ENCODE measurements at places on chromosomes 16 and 17.

DNA sequence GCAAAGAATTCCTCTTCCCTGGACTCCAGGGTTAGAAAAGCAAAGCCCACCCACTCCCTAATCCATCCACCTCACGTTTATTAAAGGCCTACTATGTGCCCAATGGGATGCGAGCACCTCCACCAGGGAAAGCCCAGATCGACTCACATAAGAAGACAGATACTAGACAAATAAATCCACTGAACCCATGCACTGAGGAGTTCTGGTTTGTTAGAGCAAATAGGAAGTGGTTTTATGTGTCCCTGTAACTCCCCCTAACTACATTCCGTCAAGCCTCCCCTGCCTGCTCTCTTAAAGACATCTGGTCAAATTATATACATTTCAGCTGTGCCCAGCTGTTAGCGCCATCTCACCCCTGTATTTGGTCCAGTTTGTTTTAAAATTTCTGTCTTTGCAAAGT lies 218.5 kb upstream of the RPL38 start:
- DNase-seq = no peak

DNA sequence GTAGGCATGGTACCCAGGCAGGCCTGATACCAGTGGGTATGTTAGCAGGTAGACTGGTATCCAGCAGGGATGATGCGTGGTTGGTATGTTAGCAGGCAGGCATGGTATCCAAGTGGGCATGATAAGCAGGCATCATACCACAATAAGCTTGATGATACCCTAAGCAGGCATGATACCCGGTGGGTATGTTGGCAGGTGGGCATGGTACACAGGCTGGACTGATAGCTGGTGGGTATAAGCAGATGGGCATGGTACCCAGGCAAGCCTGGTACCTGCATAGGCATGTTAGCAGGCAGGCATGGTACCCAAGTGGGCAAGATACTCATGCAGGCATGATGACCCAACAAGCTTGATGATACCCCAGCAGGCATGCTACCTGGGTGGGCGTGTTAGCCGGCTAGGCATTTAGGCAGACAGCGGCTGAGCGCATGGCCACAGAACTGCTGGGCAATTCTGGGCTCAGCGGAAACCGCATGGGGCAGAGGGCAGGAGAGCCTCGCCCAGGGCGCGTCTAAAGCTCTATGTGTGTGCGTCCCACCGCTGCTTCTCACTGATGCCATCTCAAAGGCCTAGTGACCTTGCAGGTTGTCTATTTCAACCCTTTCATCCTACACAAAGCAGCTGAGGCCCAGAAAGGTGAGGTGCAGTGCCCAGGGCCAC lies 2.3 kb downstream of the SGSH start:
- DNase-seq = no peak

- DNase-seq = peak; percentile 45
Observed at GRCh38 chr17:69523244-69523861, 108.9 kb downstream of the MAP2K6 start.

GRCh38 chr16:30830072-30830417 lies 43.0 kb upstream of the ZNF629 start:
- no peak for DNase-seq

GRCh38 chr16:89711601-89712273 lies 9.0 kb downstream of the VPS9D1 start:
- peak; percentile 30 for DNase-seq

GRCh38 chr16:14405611-14406537 lies 224.2 kb downstream of the PARN start:
- DNase-seq = no peak

GRCh38 chr17:236641-237405 lies 55.4 kb upstream of the DOC2B start:
- no peak for DNase-seq

GRCh38 chr17:1471911-1472821 lies 16.1 kb upstream of the CRK start:
- DNase-seq = no peak

- DNase-seq = no peak
Observed at GRCh38 chr16:80226499-80226898, 314.3 kb upstream of the DYNLRB2 start.

GRCh38 chr17:17792037-17792550 lies 44.7 kb downstream of the SREBF1 start:
- DNase-seq = no peak

DNA sequence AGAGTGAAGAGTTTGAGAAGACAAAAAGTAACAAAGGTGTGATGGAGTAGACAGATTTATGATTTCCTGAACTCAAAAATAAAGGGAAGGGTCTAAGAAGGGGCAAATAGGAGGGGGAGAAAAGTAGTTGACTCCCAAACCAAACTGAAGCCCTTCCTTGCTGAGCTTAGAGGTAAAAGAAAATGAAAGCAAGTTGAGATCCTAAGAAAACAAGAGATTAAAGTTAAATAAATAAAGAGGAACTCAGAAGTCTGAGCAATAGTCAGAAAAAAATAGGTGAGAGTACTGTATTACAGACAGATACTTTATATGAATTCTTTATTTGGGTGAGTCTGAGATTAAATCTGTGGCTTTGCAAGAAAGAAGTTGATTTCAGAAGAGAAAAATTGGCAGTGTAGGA lies 3.3 kb upstream of the PSMD12 start:
- peak; percentile 19 for DNase-seq

DNA sequence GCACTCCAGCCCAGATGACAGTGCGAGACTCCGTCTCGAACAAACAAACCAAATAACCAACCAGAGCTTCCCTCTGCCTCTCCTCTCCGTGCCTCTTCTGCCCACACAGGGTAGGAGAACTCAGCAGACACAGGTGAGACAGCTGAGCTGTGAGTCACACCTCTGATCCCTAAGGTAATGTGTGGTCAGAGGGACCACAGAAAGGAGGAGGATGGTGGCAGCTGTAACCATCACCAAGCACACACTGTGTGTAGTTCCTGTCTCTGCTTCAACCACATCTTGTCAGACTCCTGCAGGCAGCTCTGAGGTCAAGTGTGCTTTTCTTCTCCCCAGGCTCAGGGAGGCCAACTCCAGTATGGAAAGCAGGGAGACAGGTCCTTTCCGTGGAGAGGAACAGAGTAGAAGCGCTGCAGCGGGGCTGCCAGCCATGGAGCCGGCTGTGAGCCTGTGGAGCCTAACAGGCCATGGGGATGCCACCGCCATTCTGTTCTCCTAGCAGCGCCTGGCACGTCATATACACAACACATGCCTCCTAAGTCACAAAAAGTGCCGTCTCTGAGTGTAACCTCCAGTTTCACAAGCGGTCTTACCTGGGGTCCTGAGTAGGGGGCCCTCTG lies 7.1 kb downstream of the NUDT16L1 start:
- DNase-seq = no peak

Data from AML-193 (cell line).